ENCODE measurements at places on chromosomes 1 and 21.

- no peak for DNase-seq
Observed at GRCh38 chr1:169110236-169110635, 3.7 kb downstream of the ATP1B1 start.

DNA sequence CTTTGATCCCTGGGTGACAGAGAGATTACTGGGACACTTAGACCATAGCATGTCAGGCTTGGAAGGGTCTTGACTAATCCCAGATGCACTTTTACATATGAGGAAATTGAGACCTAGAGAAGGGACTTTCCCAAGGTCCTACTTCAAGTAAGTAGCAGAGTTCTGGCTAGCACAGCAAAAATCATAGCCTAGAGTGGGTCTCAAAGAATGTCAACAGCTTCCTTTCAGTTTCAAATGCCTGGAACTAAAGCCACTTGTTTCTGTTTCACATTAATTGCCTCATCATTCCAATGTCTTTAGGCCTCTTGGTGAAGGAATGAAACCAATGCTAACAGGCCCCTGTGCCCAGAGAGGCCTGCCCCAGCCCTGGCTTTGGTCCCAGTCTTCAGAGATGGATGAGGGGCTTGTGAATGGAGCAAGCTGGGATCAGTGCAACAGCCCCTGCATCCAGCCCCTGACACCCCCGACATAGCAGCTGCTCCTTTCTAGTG lies 26.6 kb downstream of the ATF3 start:
- no peak for DNase-seq

DNA sequence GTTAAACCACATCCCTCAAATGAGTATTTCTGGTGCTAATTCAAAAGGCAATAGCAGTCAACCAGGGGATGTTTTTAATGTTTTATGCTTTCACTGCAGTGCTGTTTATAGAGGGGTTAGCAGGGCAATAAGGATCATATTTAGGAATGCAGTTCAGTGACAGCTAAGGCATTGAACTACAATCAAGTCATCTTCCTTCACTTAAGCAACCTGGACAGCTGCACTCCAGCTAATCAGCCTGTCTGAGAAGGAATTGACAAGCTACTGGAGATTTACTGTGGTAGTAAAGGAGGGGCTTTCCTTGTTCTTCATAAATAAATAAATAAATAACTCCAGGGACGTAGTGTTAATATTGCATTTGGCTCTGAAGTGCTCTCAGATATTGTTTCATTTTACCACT lies 93.9 kb downstream of the DAB1 start:
- no peak for DNase-seq

GRCh38 chr1:234555390-234556024 lies 54.5 kb downstream of the IRF2BP2 start:
- no peak for DNase-seq

DNA sequence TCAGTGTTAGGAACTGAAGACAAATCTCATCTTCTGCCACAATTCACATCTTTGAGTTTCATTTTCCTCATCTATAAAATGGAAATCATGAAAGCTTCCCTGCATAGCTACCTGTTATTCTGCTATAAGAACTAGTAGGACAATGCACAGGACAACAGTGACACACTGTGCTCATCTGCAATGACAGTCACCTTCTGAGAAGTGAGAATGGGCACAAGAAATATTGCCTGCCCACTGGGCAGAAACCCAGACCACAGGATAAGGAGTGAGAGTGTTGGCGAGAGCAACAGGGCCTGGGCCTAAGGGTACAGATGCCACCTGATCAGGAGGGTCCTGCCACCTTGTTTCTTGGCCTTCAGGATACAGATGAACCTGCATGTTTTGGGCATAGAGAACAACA lies 23.3 kb upstream of the ARTN start:
- DNase-seq: no peak

- DNase-seq: no peak
Observed at GRCh38 chr1:92343061-92343460, 44.2 kb downstream of the RPAP2 start.

- DNase-seq: no peak
Observed at GRCh38 chr1:28298438-28298837, 30.4 kb upstream of the MED18 start.

DNA sequence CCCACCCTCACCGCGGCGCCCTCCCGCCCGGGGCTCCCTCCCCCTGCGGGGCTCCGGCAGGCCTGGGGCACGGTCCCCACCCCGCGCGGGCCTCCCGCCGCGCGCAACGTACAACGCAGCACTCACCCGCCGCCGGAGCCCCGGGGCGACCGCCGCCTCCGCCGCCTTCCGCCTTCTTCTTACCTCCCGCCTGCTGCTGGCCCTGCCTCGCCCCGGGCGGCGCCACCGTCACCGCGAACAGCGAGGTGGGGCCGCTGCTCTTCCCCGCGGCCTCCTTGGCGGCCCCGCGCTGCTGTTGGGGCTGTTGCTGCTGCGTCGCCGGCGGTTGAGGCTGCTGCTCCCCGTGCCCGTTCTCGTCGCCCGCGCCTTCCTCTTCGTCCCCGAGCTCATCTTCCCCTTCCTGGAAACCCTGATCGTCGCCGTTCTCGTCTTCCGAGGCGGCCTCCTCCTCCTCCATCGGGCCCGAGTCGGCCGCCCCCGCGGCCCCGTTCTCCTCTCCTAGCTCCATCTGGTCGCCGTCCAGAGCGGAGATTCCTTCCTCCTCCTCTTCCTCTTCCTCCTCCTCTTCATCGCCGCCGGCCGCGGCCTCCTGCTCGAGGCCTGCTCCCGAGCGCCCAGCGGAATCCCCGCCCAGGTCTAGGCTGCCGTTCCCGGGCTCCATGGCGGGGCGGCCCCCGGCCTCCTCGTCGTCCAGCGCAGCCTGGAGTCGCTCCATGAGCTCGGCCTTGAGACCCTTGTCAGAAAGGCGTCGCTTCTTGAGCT lies 671 bp downstream of the HNRNPU start:
- DNase-seq: no peak

- no peak for DNase-seq
Observed at GRCh38 chr21:45330075-45330781, 42.5 kb upstream of the POFUT2 start.

DNA sequence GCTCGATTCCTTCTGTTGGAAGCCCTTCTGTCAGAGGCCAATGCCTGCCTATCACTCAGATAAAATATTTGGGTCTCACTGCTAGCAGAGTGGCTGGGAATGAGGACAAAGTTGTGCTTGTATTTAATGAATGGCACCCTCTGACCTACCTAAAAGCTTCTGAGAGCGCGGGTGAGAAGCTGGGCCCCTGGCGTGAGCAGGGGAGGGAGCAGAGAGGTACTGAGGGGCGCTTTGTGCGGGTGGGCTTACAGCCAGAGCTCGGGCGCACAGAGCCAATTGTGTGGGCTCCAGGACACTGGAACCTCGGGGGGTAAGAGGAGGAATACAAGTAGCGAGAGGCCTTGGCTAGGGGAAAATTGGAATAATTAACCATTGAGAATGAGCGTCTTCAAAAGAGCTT lies 32.3 kb downstream of the PCAT6 start:
- DNase-seq: no peak
